CD8-positive, alpha-beta memory T cell (primary cell): ENCODE measurements at places on chromosomes 1 and 21. TPM values are rescaled to one million over a fixed set of nuclear protein-coding genes. Genes with fewer than 3 reads are reported as not detected.

DNA sequence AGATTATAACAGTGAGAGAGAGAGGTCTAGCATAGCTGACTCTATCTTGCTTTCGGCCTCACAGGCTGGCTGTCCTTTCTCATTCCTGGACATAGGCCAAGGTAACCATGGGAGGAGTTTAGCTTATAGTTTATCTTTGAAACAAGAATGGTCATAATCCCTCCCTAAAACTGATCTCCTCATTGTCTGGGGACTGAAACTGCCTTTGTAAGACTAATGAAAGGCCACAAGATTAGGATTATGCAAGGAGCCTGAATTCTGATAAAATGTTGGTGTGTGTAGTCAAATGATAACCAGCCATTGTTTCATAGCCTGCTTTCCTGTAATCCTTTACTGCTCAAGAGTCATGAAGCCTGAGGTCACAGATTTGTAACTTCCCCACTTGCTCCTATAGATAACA is 131.9 kb upstream of the LYPLAL1 start:
- no peaks in the 10 kb centered on the region for H3K36me3 ChIP-seq
- DNase-seq: no peak
- no peaks in the 10 kb centered on the region for H3K27me3 ChIP-seq
- no peak overlapping the region for H3K27ac ChIP-seq

DNA sequence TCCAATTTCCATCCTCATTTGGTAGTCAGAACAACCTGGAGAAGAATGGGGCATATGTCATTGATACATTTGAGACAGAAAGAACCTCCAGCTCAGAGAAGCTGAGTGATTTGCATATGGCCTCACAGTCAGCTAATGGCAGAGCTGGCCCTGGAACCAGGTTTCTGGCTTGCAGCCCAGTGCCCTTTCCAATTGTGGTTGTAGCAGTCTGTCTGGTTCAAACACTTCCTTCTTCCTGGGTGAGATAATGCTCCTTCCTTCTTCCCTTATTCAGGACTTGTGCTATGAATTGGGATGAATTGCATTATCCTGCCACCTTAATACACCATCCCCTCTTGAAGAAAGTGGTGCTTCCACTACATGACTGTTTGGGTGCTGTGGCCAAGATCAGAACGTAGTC is 24.2 kb downstream of the SLC5A9 start:
- H3K27me3 ChIP-seq: no peaks in the 10 kb centered on the region
- no peak overlapping the region for H3K27ac ChIP-seq
- no peak overlapping the region for H3K4me3 ChIP-seq
- no peak for DNase-seq

DNA sequence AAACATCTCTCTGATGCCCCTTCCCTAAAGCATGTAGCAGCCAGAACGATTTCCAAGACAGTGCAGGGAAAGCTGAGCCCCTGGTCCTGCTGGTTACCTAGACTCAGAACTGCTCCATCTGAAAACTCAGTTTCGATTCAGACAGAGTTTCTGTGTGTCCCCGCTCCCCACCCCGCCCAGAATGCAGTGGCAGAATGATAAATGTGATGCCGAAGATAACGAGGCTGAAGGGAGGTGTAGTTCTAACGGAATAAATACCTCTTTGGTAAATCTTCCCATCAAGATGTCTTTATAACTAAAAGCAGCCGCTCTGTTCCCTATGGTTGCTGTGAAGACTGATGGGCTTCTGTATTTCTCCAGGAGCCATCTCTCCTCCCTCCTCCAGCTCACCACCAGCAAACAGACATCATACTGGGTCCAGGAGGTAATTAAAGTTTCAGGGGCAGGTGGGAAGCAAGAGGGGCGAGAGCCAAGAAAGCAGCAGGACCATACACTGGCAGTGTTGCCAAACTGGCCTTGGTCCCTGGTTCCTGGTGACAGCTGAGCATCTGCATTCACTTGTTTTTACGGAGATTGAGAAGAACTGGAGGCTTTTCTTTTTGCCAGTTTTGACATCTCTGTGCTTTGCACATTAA is 76.9 kb downstream of the DDX20 start:
- no peak for DNase-seq
- no peaks in the 10 kb centered on the region for H3K4me1 ChIP-seq
- no peak overlapping the region for H3K27ac ChIP-seq
- H3K36me3 ChIP-seq: no peaks in the 10 kb centered on the region
- no peak overlapping the region for H3K4me3 ChIP-seq

HHAT gene
- 2.1 TPM for total RNA-seq

DNA sequence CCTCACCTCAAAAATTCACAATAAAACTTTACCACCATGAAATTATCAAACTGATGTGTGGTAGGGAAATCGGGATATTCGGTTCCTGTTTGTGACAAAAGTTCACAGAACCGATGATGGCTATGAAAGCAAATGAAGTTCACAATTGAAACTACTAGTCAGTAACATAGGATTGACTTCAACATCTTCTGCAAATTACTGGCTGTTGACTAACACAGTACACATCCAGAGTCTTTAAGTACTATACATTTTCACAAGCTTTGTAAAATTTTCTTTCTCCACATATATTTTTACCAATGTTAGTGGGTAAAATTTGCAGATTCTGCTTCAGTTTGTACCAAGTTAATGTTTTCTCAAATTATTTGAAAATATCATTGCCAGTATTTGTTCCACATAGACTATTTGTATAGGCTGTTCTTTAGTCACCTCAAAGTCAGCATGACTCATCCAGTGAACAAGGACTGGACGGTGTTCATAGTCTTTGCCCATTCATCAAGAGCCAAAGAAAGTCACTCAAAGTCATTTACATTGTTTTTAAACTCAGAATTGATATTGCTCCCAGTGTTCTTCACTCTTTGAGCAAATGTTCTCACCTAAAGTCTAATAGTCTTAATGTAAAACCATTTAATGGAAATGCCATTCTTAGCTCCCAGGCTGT is 213.4 kb downstream of the USP25 start:
- no peaks in the 10 kb centered on the region for H3K4me1 ChIP-seq
- H3K27me3 ChIP-seq: no peaks in the 10 kb centered on the region
- DNase-seq: no peak
- no peaks in the 10 kb centered on the region for H3K36me3 ChIP-seq

GRCh38 chr1:119676571-119677206 is 28.6 kb upstream of the ZNF697 start:
- no peaks in the 10 kb centered on the region for H3K36me3 ChIP-seq
- H3K27me3 ChIP-seq: no peaks in the 10 kb centered on the region
- DNase-seq: no peak

KDF1 gene
- total RNA-seq: 0.39 TPM

DNA sequence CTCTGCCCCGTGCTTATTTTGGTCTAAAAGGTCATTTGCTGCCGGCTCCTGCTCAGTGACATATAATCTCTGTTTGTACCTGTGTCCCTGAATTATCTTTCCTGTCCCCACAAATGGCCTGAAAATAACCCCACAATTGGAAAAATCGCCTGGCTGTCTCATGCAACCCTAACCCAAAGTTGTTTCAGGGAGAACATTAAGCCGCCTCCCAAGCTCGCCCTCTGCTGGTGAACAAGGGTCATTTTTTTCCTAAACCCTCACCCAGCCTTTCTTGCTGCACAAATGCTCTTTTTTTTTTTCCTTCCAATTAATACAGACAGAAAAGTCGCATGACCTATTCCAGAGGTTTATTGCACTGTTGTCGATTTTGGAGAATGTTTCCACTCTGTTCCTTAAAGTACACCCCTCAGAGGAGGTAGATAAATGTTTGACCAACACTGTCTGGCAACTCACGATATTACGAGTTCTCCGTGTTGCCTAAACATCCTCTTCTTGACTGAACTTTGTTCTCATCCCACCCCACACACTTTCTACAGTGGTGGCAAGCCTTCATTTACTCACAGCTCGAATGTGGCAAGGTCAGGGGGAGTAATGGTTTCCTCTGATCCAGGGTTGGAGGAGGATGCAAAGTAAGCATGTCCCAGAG is 148.7 kb downstream of the ZZZ3 start:
- H3K4me1 ChIP-seq: peaks cover 3% of the 10 kb centered on the region
- no peak overlapping the region for H3K27ac ChIP-seq
- no peaks in the 10 kb centered on the region for H3K36me3 ChIP-seq
- H3K4me3 ChIP-seq: no peak overlapping the region
- peak; percentile 49 for DNase-seq

DNA sequence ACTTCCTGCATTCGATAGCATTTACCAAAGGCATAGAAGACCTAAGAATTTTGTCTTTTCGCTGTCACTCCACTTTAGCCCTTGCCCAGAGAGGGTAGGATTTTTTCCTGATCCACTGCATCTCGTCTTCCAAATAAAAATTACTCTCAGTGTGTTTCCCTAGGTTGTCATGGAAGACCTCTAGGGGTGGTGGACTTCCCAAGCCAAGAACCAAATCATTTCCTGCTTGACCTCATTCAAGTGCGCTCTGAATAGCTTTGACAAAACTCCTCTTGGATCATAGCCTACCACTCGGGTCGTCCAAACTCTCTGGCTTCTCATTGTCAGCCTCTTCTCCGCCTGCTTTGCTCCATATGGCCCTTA is 431 bp upstream of the C1orf52 start:
- peak overlapping the region; percentile 90 for H3K4me3 ChIP-seq
- no peaks in the 10 kb centered on the region for H3K27me3 ChIP-seq
- no peak overlapping the region for H3K27ac ChIP-seq
- peaks cover 21% of the 10 kb centered on the region for H3K4me1 ChIP-seq

DNA sequence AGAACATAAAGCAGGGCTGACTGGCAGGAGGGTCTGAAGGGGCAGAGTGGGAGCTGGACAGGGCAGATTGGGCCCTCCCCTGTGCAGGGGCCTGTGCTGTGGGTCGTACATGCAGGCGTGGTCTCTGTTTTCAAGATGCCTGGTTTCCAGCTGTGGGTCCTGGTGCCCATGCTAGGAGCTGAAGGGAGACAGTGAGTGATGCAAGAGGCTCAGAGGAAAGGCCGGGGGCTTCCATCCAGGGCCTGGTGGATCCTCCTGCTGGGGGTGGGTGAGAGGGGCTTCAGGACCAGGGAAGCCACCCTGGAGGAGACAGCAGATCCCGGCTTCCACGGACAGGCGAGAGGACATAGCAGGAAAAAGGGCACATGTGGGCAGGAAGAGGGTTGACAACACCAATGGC is 349.0 kb upstream of the VAMP3 start:
- H3K36me3 ChIP-seq: no peaks in the 10 kb centered on the region
- no peaks in the 10 kb centered on the region for H3K4me1 ChIP-seq
- no peak overlapping the region for H3K4me3 ChIP-seq
- H3K27me3 ChIP-seq: no peaks in the 10 kb centered on the region

SYT6 gene
- not detected for total RNA-seq
